Heart left ventricle (tissue), 16 donors: ENCODE measurements at places on chromosomes 11 and 22. TPM values are rescaled to one million over a fixed set of nuclear protein-coding genes. Genes with fewer than 3 reads are reported as not detected.
A peak's percentile ranks its signal among the peaks of the same experiment; 100 is the strongest.

GRCh38 chr11:14645985-14646900 is 2.6 kb downstream of the PDE3B start:
- no peaks in the 10 kb centered on the region for H3K27me3 ChIP-seq
- DNase-seq = no peak
- H3K4me3 ChIP-seq = peak overlapping the region; percentile 81
- H3K4me1 ChIP-seq = no peaks in the 10 kb centered on the region
- no peak overlapping the region for H3K27ac ChIP-seq

The KCNJ11 gene
- 22.3 TPM for polyA plus RNA-seq

- peak; percentile 69 for DNase-seq
- H3K4me1 ChIP-seq = peaks cover 65% of the 10 kb centered on the region
- H3K27me3 ChIP-seq = no peaks in the 10 kb centered on the region
- H3K36me3 ChIP-seq = peaks cover 7% of the 10 kb centered on the region
- no peak overlapping the region for H3K4me3 ChIP-seq
Observed at GRCh38 chr22:20531404-20532201, 24.2 kb downstream of the MED15 start.

The ROBO3 gene
- polyA plus RNA-seq = 8.1 TPM

DNA sequence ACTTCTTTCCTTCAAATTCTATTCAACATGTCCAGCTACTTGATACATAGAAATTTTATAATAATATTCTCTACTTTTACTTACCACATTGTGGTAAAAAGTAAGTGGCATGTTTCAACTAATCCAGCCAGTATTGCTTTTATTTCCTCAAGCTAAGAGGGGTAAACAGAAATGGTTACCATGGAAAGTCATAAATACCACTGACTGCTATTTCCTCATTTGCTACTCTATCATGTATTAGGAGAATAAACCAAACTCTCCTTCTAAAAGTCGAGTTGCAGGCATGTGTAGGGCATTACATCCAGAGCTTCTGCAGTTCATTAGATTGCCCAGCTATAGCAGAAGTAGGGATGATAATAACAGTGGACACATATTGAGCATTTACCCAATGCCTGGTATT is 208.4 kb downstream of the MAML2 start:
- H3K4me3 ChIP-seq = no peak overlapping the region
- no peaks in the 10 kb centered on the region for H3K36me3 ChIP-seq
- DNase-seq = no peak
- no peaks in the 10 kb centered on the region for H3K4me1 ChIP-seq
- H3K27ac ChIP-seq = no peak overlapping the region

DNA sequence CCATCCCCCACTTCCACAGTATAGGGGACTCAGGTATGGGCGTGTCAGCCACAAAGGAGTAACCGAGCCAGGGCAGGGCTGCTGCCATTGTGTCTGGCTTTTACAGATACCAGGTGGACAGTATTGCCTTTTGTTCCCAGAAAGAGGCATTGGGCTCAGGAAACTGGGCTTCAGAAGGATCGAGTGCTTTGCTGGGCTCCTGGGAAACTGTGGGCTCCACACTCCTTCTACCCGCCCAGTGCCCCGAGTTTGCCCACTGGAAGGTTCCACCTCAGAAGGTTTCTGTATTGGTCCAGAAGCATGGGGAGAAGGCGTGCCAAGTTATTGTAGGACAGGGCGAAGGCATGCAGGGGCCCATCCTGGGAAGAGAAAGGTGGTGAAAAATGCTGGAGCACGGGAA is 894.4 kb downstream of the TBC1D22A start:
- no peaks in the 10 kb centered on the region for H3K27me3 ChIP-seq
- no peak overlapping the region for H3K4me3 ChIP-seq
- H3K36me3 ChIP-seq = no peaks in the 10 kb centered on the region
- H3K4me1 ChIP-seq = no peaks in the 10 kb centered on the region

DNA sequence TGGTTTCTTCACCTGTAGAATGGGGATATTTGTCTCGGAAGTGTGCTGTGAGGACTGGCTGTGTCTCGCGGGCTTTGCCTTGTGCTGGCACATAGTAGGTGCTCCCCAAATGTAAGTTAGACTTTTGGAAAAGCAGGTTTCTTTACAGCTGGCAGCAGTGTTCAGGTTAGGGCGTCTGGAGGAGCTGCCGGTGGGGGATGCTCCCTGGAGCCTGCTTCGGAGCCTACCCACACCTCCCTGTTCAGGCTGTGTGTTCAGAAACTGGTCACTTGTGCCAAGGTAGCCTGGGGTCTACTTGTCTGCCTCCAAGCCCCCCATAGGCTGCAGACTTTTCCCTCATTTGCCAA is 60.0 kb downstream of the OTOG start:
- H3K4me1 ChIP-seq = no peaks in the 10 kb centered on the region
- no peak overlapping the region for H3K27ac ChIP-seq
- no peaks in the 10 kb centered on the region for H3K27me3 ChIP-seq
- H3K4me3 ChIP-seq = no peak overlapping the region

The GRM5 gene
- polyA plus RNA-seq = 0.01 TPM

The GTSE1 gene
- polyA plus RNA-seq = 0.19 TPM

The DEFB131B gene
- not detected for polyA plus RNA-seq

- no peak for DNase-seq
- H3K4me3 ChIP-seq = no peak overlapping the region
Observed at GRCh38 chr22:41338614-41339212, 37.4 kb downstream of the ZC3H7B start.

DNA sequence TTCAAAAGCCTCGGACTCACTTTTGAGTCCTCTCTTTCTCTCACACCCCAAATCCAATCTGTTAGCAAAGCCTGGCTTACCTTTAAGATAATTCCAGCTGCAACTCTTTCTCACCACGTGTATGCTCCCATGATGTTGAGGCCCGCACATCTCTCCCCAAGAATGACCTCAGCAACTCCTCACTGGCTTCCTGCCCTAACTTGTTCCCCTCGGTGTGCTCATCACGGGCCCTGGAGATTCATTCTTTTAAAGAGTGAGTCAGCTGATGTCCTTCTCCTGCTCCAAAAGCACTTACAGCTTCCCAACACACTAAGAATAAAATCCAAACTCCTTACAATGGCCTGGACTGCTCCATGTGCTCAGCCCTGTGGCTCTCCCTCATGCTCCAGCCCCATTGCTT is 1041.3 kb downstream of the OPCML start:
- H3K4me1 ChIP-seq = no peaks in the 10 kb centered on the region
- DNase-seq = no peak
- no peaks in the 10 kb centered on the region for H3K36me3 ChIP-seq
- no peak overlapping the region for H3K27ac ChIP-seq
- H3K4me3 ChIP-seq = no peak overlapping the region

- H3K36me3 ChIP-seq = no peaks in the 10 kb centered on the region
- no peak overlapping the region for H3K27ac ChIP-seq
- DNase-seq = no peak
- no peak overlapping the region for H3K4me3 ChIP-seq
- H3K27me3 ChIP-seq = no peaks in the 10 kb centered on the region
- no peaks in the 10 kb centered on the region for H3K4me1 ChIP-seq
Observed at GRCh38 chr11:35598254-35599125, 19.8 kb upstream of the FJX1 start.

DNA sequence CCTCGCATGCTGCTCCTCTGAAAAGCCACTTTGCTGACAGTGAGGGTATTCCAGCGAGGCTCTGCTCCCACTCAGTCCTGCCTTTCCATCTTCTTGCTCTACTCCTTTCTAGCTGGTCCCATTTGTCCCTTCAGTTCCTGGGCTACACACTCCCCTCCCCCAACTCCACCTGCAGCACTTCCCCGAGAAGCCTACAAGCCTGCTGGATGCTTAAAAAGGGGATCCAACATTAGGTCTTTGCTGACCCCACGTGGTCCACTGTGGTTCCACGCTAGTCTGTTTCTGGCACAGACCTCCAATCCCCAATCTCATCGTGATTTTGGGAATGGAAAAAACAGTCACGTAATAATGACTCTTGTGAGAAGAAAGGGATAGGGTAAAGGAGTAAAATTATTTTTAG is 121.6 kb upstream of the SNX19 start:
- H3K27ac ChIP-seq = no peak overlapping the region
- no peak overlapping the region for H3K4me3 ChIP-seq
- H3K27me3 ChIP-seq = peaks cover 16% of the 10 kb centered on the region
- H3K36me3 ChIP-seq = no peaks in the 10 kb centered on the region
- DNase-seq = no peak
- no peaks in the 10 kb centered on the region for H3K4me1 ChIP-seq

The RIMBP3B gene
- polyA plus RNA-seq = not detected

- H3K27ac ChIP-seq = peak overlapping the region; percentile 7
- H3K36me3 ChIP-seq = no peaks in the 10 kb centered on the region
- H3K4me1 ChIP-seq = peaks cover 12% of the 10 kb centered on the region
- no peaks in the 10 kb centered on the region for H3K27me3 ChIP-seq
- DNase-seq = no peak
Observed at GRCh38 chr22:24996420-24996952, 44.0 kb downstream of the KIAA1671 start.

DNA sequence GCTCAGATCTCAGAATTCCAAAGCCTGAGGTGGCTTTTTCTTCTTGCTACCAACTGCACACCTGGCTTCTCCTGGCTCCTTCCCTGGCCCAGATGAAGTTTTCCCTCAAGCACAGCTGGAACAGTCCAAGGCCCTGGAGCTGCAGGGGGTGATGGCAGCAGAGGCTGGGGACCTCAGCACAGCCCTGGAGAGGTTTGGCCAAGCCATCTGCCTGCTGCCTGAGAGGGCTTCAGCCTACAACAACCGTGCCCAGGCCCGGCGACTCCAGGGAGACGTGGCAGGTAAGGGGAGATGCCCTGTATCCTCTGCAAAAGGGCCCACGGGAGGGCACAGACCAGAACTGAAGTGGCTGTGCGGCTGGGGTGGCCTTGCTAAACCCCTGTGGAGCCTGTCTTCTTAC is 1.2 kb downstream of the TTC36 start:
- no peaks in the 10 kb centered on the region for H3K36me3 ChIP-seq
- no peak for DNase-seq
- H3K27ac ChIP-seq = no peak overlapping the region
- H3K27me3 ChIP-seq = no peaks in the 10 kb centered on the region
- no peak overlapping the region for H3K4me3 ChIP-seq

DNA sequence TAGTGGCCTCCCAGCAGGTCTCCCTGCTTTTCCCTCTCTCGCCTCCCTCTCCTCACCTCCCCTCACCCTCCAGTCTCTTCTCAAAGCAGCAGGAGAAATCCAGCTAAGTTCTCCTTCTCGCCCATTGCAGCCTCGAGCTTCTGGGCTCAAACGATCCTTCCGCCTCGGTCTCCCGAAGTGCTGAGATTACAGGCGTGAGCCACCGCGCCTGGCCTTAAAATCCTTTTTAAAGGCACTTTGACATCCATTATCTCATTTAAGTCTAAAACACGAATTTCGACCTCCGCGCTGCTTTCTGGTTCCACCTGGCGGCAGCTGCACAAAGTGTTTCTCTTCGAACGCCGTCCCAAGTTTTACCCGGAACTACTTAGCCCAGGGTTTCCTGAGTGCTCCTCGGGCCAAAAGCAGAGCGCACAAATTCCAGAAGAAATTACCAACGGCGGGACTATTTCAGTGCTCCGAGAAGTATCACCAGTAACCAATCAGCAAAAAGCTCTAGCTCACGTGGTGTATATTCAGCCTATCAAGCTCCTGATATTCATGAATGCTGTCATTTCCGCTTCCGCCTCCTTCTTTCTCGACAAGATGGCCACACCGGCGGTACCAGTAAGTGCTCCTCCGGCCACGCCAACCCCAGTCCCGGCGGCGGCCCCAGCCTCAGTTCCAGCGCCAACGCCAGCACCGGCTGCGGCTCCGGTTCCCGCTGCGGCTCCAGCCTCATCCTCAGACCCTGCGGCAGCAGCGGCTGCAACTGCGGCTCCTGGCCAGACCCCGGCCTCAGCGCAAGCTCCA is at the start of gene EIF3F:
Gene EIF3F (plus strand): TSS at position 570 of the 792 bp plus-strand sequence. CDS start 16 bp downstream, at position 586.
- peak within 1 kb of the TSS; percentile 15 for H3K27ac ChIP-seq
- H3K4me3 ChIP-seq = peak within 1 kb of the TSS; percentile 88
- DNase-seq = peak; percentile 94
- H3K36me3 ChIP-seq = no peaks in the 10 kb centered on the region
- H3K27me3 ChIP-seq = no peaks in the 10 kb centered on the region
- peaks cover 15% of the 10 kb centered on the region for H3K4me1 ChIP-seq

The AQP11 gene
- 0.72 TPM for polyA plus RNA-seq

DNA sequence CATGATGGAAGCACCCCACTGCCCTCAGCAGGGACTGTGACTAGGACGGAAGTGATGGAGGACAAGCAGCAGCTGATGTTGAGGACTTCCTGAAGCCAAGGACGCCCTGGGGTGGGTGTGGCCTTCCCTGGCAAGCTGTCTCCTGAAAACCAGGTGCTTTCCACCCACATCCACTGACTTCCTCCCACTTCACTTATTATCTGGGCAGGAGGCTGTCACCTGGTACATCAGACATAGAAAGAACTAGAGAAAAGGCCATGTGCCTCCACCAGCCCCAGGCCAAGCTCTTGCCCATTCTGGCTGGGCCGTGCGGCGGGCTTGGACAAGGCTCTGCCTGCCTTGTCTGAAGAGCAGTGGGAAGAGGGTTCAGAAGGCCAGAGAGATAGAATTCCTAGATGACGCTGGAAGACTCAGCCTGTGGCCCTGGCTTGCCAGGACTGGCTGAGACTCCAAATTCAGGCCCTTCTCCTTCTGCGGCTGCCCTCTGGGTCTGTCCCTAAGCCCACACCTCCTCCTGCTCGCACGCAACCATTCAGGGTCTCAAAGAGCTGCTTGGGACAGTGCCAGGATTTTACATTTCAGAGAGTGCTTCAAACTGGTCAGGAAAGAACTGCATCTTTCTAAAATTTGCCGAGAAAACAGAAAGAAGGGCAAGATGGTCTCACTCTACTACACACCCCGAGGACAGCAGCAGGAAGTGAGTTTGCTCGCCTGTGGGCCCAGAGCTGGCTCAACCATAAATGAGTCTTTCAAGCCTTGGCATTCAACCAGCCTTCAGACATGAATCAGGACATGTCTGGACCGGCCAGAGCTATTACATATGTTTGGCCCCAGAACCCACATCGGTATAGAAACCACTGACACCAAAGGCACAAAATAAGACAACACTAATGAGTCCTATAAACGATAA is 13.3 kb downstream of the ARHGAP1 start:
- no peak overlapping the region for H3K4me3 ChIP-seq
- no peaks in the 10 kb centered on the region for H3K36me3 ChIP-seq
- no peaks in the 10 kb centered on the region for H3K27me3 ChIP-seq

DNA sequence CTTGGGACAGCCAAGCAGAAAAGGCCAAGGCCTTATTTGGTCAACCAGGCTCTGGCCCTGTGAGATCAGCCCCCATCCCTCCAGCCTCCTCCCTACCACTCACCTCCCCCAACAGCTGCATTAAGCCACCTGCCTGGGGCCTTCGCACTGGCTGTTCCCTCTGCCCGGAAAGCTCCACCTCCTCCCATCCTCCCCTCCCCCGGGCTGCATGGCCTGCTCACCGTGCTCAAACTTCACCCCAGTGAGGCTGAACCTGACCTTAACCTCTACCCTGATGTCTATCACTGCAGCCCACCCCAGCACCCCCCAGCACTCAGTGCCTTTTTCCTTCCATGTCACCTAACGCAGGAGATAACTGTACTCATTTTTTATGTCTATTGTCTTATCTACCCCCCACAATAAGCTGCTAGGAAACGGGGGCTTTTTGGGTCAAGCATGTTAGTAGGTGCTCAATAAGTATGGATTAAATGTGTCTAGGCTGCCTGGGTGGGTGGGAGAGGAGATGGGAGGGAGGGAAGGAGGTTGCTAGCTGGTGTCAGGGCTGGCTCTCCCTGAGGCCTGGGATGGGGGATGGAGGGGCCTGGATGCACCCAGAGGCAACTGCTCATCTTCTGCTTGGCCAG is 912 bp downstream of the PTPRCAP start:
- H3K4me3 ChIP-seq = no peak overlapping the region
- H3K27ac ChIP-seq = no peak overlapping the region
- peaks cover 88% of the 10 kb centered on the region for H3K36me3 ChIP-seq
- H3K27me3 ChIP-seq = no peaks in the 10 kb centered on the region
- DNase-seq = no peak
- H3K4me1 ChIP-seq = peaks cover 9% of the 10 kb centered on the region

The B3GAT1 gene
- 0.04 TPM for polyA plus RNA-seq

The TRPM5 gene
- not detected for polyA plus RNA-seq

GRCh38 chr11:134231958-134232659 is 7.6 kb downstream of the VPS26B start:
- peaks cover 10% of the 10 kb centered on the region for H3K4me1 ChIP-seq
- H3K36me3 ChIP-seq = no peaks in the 10 kb centered on the region
- no peak overlapping the region for H3K4me3 ChIP-seq
- DNase-seq = no peak
- no peak overlapping the region for H3K27ac ChIP-seq
